Astrocyte (in vitro differentiated cells and primary cell): ENCODE measurements at places on chromosomes 3 and 15.

- DNase-seq, result no peak
Observed at GRCh38 chr3:10398341-10398740, 77.4 kb upstream of the SEC13 start.

- peak; percentile 96 for DNase-seq
Observed at GRCh38 chr15:67085818-67086636, 20.6 kb downstream of the SMAD3 start.

GRCh38 chr3:78004571-78004970 lies 964.7 kb downstream of the ROBO2 start:
- DNase-seq, result no peak

DNA sequence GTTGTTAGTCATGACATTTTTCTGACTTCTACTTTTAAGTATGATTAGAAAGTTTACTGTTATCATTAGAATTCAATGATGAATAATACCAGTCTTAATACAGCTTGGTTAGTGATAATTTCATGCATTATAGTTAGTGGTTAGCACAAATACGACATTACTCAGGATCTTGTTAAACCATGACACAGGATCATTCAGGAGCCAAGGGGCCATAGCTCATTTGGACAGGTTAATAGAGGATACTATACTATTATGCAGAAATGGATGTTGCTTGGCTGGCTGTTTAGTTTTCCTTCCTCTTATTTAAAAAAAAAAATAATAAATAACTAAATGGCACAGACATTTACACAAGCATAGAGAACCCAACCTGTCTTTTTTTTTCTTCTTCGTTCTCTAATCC lies 55.5 kb downstream of the NSUN3 start:
- DNase-seq, result peak; percentile 11

GRCh38 chr3:116423374-116423773 lies 21.9 kb downstream of the LSAMP start:
- DNase-seq, result peak; percentile 23

- peak; percentile 85 for DNase-seq
Observed at GRCh38 chr3:124811436-124811835, 75.7 kb downstream of the ITGB5 start.

- DNase-seq, result no peak
Observed at GRCh38 chr15:101424984-101425383, 64.5 kb downstream of the PCSK6 start.

DNA sequence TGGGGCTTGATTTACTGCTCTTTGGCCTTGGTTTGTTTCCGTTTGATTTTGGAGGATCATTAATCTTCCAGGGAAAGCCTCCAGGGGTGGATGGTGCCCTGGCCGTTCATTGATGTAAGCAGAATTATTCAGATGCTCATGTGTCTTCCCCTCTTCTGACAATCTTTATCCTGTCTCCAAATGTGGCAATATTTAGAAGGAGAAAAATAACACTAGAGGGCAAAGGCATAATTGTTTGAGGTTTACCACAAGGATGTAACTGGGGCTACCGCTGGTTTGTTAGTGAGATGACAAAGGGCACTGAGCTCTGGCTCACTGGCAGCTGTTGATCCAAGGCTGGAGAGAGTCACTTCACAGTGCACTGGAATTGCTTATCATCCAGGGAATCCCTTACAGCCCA lies 18.2 kb upstream of the PLCL2 start:
- DNase-seq, result peak; percentile 57

DNA sequence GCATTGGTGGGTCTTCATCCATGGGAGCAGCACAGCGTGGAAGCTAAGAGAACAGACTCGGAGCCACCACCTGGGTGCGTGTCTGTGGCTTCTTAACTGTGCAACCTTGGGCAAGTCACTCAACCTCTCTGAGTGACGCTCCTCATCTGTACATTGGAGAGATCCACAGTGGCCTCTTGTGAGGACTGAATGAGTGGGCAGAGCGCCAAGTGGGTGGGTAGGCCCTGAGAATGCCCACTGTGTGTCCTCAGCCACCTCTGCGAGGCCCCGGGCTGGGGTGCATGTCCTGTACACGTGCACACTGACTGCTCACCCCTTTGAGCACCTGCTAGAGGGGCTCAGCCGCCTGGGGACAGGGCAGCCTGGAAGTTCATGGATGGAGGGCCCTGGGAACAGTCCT lies 99.6 kb upstream of the PRR23E start:
- no peak for DNase-seq

DNA sequence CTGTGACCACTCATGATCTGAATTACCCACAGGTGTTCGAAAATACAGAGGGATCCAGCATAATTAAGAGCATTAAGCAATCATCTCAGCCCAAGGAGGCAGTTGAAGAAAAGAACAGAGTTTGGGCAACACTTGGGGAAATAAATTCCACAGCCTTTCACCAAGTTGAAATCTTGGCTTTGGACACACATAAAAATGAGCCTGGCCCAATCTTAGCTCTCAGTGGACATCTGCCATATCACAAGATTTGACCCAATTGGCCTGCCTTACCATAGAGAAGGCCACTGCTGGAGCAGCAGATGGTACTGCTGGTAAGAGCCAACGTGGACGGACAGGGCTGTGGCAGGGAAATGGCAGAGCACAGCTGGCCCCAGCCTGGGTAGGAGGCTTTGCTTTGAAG lies 13.0 kb downstream of the FOXP1 start:
- no peak for DNase-seq

GRCh38 chr3:179955809-179956208 lies 80.9 kb downstream of the PEX5L start:
- DNase-seq, result no peak

- no peak for DNase-seq
Observed at GRCh38 chr15:74727727-74728126, 2.4 kb upstream of the CYP1A1 start.

DNA sequence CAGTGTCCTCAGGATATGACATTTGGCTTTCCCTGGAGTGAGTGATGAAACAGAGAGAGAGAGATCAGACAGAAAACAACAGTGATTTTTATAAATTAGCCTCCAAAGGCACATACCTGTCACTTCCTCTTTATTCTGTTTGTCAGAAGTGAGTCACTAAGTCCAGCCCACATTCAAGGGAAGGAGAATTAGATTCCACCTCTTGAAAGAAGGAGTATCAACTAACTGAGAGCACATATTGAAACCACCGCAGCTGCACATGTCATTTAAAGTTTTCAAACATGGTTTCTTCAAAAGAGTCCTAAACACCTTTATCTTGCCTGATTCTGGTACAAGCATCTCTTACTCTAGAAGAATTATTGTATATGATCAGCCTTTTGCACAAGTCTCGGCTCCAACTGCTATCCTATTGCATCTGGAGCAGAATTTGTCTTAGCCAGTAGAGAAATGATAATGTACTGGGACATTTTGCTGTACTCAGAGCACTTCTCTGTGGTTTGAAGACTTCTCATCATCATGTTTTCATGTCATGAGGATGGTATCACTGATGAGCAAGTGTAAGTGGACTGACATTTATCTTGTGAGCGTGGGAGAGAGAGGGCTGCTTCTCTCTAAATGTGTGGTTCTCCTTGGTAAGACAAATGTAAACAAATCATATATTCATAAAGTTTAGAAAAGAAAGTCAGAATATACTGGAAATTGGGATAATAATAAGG lies 338.9 kb upstream of the CFAP20DC start:
- peak; percentile 15 for DNase-seq

- DNase-seq, result no peak
Observed at GRCh38 chr15:65067645-65068402, at the start of gene RASL12. TSS of gene RASL12 (minus strand) at chr15:65067991. CDS start at chr15:65067835, 156 bp downstream.

DNA sequence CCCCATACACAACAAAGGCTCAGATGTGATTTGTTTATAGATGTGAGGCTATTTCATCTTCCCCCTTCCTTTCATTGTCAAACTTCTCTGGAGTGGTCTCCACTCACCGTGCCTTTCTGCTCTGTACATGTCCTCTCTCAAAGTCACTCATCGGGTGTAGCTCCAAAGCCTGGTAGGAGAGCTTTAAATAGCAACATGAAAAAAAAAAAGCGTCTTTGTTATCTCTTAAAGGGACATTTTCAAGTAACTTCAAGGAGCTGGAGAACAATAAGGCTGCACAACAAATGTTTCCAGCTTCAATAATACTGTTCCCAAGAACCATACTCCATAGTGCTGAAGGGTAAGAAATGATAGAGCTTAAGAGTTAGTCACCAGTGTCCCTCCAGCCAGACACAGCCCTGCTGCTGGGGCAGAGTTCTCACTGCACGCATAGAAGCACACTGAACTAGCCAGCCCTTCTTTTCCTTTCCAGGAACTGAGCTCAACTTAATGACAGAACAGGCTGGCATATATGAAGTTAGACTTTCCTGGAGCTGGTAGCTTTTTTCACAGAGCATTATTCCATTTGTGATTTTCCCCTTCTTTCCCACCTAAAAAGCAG lies 8.1 kb downstream of the FBXO40 start:
- DNase-seq, result no peak
